Tongue (tissue), 3 donors: ENCODE measurements at places on chromosomes 7 and 10.

DNA sequence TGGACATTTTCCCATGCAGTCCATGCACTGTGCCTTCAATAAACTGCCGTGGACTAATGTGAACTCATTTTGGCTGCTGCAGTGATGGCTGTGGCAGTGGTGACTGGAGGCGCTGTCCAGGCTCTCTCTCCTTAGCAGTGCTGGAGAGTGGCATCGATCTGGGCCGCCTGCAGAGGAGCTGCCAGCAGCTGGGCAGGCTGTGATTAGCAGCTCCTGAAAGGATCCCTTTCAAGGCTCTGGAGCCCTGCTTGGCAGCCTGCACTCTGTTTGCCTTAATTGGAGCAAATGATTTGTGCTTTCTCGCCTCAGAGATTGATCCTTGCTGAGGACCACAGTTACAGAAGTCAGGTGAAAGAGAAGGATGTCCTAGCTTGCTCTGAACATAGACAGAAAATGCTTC is 130.1 kb upstream of the VWC2 start:
- DNase-seq = peak; percentile 26

DNA sequence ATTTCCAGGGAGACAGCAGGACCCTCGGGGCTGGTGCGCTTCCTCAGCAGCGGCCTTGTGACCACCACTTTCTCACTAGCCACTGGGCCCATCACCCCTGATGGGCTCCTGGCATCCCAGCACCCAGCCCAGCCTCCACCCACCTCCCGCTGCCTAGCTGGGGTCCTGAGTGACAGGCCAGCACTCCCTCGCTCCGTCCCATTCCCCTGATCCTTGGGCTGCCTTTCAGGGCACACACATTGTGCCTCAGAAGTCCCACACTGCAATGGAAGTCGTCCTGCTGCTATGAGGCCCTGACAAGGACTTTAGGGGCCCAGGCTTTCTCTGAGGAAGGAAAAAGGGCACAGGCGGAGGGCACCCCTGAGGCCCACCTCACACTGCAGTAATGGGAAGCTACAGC is 12.4 kb downstream of the CAMK2B start:
- DNase-seq = no peak

DNA sequence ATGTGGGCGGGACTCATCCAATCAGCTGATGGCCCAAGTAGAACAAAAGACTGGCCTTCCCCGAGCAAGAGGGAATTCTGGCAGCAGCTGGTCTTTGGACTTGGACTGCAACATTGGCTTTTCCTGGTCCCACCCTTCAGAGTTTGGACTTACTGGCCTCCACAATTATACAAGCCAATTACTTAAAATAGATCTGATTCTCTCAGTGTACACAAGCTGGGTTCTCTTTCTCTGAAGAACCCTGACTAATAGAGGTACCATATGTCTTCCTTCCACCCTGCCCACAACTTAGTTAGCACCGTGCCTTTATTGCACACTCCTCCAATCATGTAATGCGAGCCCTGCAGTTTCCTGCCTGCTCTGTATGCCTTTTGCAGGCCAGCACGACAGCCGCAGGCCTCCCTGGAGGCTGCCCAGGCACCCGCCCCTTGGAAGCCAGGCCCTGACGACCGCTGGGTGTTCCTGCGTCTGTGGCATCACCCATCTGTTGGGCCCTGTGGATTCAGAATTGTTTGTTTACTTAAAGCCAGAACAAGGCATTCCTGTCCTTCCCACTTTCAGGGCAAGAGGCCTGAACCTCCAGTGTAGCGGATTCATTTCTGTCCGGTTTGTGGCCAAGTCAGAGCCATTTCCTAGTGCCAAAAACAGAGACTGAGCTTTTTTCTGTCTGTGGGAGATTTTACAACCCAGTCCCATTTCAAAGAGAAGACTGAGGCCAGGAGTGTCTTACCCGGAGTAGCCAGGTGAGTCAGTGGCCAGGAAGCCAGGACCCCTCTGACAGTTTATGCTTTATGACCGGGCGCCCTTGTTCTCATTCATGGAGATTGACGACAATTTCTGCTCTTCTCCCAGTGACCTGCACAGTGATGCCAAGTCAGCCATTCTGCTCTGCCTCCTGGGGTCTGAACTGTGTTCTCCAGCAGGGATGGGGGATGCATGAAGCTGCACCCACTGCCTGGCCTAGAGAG is 968 bp upstream of the INMT start:
- DNase-seq = peak; percentile 87

DNA sequence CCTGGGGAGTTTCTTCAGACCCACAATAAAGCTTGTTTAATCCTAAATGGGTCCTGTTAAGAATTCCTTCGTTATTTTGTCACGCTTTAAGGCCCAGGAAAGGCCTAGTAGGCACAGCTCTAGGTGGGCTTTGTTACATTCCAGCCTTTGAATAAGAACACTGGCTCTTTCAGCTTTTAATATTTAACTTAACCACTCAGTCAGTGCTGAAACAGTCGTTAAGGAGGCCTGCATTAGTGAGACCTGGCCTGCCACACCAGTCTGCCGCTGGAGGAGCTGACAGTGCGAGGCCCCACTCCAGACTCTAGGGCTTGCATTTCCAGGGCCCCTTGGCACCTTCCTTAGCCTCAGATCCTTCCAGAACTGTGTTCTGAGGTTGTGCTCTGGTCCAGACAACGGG is 351.4 kb downstream of the GLRX3 start:
- no peak for DNase-seq

- DNase-seq = no peak
These were observed 752.4 kb upstream of the VSTM2A start for GRCh38 chr7:53789741-53790140.

DNA sequence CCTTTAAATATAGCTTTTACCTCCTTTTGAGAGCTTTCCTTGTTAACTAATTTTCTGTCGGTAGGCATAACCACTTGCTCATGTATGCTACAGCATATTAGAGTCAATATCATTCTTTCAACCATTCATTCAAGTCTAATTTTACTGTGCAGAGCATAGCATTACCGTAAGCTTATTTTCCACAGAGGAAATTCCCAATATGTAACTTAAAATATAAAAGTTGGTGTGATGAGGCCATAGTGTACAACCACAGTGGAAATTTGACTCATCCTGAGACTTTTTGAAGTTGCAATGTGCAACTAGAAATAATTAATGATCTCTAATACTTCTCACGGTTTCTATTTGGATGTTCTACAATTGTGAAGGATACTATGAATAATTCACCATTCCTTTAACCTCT is 80.6 kb upstream of the KLF6 start:
- no peak for DNase-seq

GRCh38 chr10:124124123-124124768 is 30.8 kb upstream of the CHST15 start:
- no peak for DNase-seq

DNA sequence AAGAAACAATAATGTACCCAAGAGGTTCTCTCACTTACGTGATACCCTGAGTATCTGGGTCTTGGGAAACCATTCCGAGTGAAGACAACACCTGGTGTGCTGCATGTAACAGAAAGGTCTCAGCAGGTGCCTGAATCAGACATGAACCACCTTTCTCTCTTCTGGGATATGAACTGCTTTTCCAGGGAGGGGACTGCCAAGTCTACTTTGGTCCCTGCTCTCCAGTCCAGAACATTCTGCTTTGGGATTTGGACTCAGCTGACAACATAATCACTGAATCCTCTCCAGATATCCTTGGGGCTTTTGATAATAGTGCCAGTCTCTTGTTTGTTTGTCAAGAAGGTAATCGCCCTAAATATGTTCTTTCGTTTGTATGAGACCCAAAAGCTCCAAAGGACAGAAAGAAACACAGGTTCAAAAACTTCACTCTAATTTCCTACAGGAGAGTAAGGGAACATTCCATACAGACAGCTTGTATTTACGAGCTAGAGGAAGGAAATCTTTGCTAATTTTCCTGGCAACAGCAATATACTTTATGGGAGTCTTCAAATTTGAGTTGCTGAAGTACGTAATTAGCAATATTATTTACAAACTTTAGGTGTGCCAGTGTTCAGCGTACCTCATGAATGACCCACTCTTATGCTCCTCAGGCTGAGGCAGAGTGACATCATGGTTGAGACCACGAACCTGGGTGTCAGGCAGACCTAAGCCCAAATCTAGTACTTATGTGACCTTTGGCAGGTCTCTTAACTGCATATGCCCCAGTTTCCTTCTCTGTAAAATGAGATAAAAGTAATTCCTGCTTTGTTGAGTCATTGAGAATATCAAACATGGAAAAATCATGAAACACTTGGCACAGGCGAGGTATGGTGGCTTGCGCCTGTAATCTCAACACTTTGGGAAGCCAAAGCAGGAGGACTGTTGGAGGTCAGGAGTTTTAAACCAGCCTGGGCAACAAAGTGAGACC is 5.4 kb downstream of the ABLIM1 start:
- DNase-seq = no peak

DNA sequence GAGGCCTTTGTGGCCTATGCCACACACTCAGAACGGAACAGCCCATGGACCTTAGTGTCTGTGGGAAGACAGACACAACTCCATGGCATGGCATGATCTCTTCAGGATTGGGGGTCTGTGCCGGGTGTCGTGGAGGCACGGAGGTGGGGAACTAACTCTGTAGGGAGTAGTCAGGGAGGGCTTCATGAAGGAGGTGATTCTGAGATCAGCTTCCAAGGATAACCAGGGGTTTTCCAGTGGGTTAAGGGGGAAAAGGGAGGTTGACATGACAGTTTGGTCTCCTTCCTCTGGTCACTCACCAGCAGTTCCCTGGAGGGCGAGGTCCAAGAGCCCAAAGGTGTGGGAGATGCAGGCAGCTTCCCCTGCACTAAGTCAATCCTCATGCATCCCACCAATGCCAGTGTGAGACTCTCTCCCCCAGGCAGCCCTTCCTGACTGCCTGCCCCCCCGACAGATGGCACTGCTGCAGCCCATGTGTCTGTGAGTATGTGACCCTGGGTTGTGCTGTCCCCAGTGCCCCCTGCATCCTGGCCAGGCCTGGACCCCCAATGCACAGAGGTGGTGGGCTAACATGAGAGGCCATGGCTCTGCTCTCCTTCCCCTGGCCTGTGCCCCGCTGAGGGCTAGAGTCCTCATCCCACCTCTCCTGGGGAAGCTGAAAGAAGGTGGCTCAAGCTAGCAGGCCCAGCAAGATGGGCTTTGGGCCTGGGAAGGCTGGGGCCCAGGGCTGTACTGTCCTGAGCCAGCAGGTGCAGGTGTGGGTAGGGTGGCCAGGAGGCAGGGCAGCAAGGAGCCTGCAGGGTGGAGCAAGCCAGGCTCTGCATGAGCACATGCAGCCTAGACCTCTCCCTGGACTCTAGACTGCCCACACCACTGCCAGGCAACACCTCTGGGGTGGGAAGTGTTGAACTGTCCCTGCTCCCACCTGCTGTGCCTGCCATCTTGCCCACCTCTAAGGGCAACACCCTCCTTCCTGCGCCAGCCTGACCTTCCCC is 39.7 kb downstream of the RASGEF1A start:
- DNase-seq = no peak

- DNase-seq = no peak
These were observed 191.7 kb downstream of the LRRN3 start for GRCh38 chr7:111282626-111283025.

DNA sequence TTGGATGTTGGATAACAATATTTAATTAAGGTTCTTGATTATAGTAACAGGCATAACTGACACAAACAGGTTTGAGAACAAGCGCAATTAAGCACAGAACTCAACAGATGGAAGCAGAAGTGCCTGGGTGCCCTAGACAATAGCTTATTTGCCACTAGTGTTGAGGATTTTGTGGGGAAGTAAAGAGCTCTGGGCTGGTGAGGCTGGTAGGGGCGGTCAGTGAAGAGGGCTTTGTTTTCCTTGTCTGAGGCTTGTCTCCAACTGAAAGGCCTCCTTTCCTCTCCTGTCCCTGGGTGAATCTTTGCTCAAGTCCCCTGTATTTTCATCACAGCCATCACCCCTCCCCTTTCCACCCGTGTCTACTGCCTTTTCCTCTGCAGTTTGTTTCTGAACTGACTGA is 104.6 kb downstream of the KAT6B start:
- no peak for DNase-seq

DNA sequence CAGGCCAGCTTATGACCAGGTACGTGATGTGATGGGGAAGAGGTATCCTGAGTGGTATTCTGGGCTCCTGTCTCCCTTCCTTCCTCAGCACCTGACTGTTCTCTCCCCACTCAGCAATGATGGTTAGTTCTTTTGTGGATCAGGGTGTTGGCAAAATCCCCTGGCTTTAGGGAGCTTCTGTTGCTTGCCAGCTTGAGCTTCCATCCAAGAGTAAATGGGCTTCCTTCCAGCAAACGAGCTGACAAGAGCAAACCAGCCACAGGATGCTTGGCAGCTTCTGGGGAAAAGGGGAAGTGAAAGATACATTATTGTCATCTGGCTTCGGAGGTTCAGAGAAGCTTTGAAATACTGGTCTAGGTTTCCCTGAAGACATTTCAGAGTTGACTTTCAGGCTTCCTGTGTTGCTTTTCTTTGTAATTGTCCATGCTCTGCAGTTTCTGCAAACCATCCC is 5.2 kb downstream of the DUSP5 start:
- peak; percentile 82 for DNase-seq

- DNase-seq = no peak
These were observed 69.8 kb downstream of the TCF7L2 start for GRCh38 chr10:113019692-113020474.

- DNase-seq = peak; percentile 18
These were observed 805.1 kb downstream of the TNS3 start for GRCh38 chr7:46776790-46777189.

GRCh38 chr10:100829097-100829870 is 83.5 kb upstream of the SLF2 start:
- peak; percentile 17 for DNase-seq

- no peak for DNase-seq
These were observed at the start of gene TDRD1 for GRCh38 chr10:114179148-114179547. TSS of gene TDRD1 (plus strand) at chr10:114179353. CDS start at chr10:114187832, 8,479 bp downstream.

DNA sequence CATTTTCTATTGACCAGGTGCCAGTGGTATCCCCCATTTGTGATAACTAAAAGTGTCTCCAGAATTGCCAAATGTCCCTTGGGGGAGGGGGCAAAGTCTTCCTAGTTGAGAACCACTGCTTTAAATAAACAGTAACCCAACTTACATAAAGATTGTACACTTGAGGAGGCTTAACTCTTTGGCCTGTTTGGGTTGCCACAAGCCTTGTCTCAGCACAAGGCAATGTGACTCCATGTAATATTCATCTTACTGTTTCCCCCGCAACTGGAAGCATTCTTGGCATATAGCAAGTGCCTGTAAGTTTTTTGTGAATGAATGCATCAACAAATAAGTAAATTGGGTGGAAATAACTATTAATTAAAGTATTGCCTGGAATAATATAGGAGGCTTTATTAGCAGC is 108.3 kb downstream of the ANK3 start:
- no peak for DNase-seq

DNA sequence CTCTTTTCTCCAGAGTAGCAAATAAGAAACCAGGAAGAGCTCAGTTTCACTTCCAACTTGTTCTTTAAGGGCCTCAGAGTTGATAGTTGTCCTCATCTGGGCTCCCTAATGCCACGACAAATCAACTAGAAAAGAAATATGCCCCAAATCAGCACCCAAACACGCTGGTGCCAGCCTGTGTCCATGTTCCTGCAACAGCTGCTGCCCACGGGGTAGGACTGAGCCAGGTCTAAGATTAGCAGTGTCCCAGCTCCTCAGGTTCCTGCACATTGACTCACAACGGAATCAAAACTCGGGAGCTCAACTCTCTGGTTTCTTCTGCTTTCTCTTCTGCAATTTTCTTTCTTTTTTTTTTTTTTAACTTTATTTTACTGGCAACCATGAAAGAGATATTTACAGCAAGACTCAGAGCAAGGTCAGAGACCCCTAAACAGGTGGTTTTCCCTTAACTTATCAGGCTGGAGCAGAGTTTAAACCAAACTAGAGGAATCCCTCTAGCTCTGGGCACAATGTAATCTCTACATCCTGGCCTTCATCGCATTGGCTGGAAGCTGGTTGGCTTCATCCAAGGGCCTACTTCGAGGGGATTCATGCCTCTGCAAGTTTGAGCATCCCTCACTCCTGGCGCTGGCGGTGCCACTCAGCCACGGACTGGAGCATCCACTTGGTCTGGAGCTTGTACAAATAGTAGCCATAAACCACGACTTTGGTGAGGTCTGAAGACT is 126.1 kb downstream of the PFKFB3 start:
- no peak for DNase-seq
